Activated CD4-positive, alpha-beta T cell treated with anti-CD3 and anti-CD28 coated beads, Interleukin-2, amount 10 ng/mL, durations not matched to agents 24 days and 14 days (primary cell): ENCODE measurements at places on chromosomes 7 and 10.

DNA sequence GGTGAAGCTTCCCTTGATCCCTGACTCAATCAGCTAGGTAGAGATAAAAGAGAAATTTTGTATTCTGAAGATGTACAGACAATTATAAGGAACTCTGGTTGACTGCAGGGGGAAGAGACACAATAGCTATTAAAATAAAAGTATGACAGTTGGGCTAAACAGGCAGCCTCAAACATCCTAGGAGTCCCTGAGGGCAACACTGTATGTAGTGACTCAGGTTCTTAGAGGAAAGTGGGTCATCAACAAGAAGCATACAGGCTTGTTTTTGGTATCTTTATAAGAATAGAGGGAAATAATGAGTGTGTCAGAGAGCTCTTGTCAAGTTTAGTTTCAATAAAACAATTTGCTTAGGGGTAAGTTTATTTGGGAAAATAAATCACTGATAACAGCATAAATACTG is 150.3 kb downstream of the AUTS2 start:
- DNase-seq, result no peak

- no peak for DNase-seq
Measured at GRCh38 chr10:63094405-63094804, 38.7 kb upstream of the NRBF2 start.

GRCh38 chr10:117284716-117285494 is 44.0 kb downstream of the SLC18A2 start:
- DNase-seq, result no peak

- DNase-seq, result no peak
Measured at GRCh38 chr10:88582411-88582805, 710 bp downstream of the RNLS start.

GRCh38 chr10:102113956-102114857 is 6.0 kb downstream of the LDB1 start:
- DNase-seq, result peak; percentile 74

- DNase-seq, result no peak
Measured at GRCh38 chr7:98456866-98457265, 56.0 kb upstream of the BAIAP2L1 start.

DNA sequence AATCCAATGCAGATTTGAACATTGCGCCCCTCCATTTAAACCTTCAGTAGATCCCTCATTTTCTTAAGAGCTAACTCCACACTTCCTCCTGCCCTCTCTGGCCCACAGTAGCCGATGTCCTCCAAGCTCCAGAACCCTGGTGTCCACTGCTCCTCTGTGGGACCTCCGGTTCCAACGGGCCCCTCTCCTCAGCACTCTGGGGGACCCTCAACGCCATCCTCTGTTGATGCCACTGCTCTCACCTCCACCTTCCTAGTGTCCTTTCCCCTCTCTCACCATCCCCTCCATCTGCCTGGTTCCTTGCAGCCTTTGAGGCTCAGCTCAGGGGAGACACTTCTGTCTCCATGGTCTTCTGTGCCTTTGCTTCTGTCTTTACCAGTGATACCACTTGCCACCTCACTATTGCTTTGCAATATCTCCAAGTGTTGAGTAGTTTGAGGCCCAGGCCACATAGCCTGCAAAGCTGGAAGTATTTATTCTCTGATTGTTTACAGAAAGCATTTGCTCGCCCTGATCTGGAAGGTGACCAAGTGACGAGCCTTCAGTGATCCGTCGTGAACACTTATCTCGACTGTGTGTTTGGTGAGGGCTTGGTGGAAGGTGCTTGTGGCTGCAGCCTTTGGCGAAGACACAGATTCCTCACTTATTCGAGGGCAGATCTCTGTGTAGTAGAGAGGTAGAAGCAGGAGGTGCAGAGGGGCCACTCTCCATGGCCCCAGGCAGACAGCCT is 104.8 kb upstream of the SHH start:
- no peak for DNase-seq

GRCh38 chr7:52799817-52800216 is 235.6 kb upstream of the POM121L12 start:
- DNase-seq, result no peak

GRCh38 chr7:41027428-41028115 is 675.3 kb downstream of the INHBA start:
- no peak for DNase-seq

DNA sequence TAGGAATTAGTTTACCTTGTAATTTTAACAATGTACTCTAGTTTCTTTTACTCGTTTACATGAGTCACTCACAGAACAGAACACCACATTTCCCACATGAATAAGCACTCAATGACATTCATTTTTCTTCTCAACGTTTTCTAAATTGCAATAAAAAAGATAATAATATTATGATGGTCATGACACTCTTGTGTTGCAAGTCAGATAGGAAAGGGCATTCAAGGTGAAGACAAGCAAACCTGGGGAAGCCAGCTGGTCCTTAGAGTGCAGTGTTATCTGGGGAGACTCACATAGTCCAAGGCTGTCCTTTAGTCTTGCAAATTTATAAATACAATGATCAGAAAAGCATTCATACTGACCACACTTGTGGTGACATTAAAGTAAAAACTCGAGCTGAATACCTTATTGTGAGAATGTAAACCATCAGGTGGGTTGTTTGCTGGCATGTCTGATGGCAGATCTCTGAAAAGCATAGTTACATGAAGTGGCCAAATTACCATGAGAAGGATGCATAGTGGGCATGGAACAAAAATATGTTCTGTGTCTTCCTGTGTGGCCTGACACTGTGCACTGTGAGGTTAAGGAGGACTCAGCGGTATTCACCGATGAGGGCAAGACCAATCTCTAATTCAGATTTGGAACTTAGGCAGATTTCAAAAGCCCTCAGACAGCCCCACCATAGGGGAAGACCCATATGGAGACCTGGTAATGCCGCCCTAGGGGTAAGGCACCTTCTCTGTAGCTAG is 158.9 kb upstream of the ASAH2 start:
- no peak for DNase-seq

DNA sequence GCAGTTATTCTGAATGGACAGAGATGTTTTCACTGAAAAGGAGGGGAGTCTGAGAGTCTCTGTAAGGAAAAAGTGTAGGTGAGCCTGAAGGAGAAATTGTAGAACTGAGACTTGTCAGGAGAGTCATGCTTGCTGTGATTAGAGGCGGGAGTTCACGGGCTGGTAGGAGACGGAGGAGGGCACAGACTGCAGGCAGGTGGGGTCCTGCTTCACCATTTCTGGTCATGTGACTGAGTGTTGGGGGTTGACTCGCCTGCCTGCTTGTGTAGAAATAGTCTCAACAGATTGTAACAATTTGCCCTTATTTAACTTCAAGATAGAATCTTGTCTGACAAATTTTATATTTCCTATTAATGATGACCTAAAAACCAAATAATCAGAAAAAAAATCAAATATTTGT is 70.3 kb downstream of the OGDH start:
- no peak for DNase-seq

DNA sequence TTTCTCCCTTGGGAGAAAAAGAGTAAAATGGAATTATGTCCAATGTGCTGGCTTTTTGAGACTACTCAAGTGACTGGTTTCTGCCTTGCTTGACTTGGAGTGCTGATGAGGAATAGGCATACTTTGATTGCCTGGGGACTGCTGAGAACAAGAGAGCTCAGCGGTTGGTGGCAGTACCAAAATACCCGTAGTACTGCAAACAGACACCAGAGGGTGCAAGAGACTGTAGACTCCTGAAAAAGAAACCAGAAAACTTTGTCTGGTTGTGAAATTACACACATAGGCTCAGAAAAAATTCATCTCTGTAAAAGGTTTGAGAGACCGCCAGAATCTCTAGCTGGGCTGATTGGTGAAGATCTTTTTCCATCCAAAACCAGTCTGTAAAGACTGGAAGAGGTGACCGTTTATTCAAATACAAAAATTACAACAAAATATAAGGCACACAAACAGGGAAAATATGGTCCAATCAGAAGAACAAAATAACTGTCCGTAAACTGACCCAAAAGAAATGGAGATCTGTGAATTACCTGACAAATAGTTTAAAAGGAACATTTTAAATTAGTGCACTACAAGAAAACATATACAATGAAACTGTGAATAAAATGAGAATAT is 18.5 kb downstream of the BICC1 start:
- peak; percentile 86 for DNase-seq

GRCh38 chr7:115476671-115477181 is 553.8 kb downstream of the TFEC start:
- no peak for DNase-seq

DNA sequence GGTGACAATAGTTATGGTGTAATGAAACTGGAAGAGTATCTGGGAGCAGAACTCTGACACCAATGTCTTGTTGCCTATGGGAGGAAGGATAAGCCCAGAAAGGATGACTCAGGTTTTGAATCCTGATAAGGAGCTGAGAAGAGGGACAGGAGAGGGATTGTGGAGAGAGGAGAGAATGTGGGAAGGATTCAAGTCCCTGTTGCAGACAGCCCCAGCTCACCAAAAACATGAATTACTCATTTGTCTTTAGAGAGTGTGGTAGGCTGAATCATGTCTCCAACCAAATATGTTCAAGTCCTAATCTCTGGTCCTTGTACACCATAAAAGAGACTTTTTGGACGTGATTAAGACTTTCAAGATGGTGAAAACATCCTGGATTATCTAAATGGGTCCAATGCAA is 206.9 kb upstream of the PHYHIPL start:
- DNase-seq, result no peak

DNA sequence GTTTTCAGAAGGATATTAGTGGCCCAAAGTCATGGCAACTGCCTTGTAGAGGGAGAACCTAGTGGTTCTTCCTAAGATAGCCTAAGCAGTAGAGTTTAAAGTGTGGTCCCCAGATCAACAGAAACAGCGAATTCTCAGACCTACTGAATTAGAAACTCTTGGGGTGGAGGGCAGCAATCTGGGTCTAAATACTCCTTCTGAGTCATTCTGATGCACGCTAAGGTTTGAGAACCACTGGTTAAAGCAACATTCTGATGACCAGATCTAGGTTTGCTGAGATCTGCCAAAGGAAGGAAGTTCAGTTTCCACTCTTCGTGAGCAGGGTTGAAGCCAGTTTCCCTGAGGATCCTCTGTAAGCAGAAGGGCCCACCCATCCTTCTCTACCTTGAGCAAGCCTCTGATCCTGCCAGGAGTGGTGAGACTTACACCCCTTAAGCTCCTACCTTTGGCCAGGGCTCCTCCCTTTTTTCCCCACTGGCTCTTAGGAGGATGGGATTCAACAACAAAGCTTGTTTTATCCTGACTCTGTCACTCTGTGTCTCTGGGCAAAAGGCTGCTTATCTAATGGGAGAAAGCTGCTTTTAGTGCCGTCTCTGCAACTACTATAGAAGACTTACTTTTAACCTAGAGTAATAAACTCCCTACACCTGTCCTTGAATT is 26.8 kb upstream of the TRUB1 start:
- no peak for DNase-seq

GRCh38 chr7:128420773-128421172 is 11.0 kb upstream of the IMPDH1 start:
- DNase-seq, result no peak

DNA sequence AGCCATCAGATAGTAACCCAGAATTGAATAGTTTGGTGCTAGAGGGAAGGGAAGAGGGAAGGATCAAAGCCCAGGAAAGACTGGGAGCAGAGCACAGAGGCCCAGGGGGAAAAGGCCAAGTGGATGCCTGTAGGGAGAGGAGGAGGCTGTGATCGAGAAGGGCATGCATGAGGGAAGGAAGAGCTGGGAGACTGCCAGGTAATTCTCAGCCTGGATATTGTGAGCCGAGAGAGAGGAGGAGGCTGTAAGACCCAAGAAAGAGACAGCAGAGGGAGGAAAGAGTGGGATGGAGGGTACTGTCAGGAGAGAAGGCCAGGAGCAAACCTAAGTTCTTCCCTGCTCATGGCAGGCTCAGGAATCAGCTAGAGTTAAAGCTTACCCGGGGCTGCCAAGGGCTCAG is 178.2 kb downstream of the CCDC3 start:
- no peak for DNase-seq

DNA sequence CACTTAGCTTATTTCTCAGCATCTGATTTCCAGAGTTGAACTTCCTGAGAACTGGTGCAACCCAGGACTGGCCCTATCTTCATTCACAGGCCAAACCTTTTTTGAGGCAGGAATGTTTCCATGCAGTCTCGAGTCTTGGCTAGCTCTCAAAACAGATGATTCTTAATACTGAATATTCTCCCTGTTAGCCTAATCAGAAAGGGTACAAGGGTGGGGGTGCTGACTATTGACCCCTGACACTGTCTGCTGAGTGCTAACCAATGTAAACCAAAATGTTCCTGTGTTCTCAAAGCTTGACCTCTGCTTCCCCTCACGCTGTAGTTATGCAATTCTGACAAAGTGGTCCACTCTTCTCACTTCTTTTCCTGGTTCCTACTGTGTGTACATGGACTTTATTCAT is 25.3 kb downstream of the VWDE start:
- DNase-seq, result no peak

GRCh38 chr7:123303926-123304325 is 104.2 kb upstream of the SLC13A1 start:
- DNase-seq, result no peak

GRCh38 chr10:33521062-33521461 is 186.6 kb upstream of the NRP1 start:
- DNase-seq, result no peak

- DNase-seq, result no peak
Measured at GRCh38 chr10:132097609-132098377, 32.0 kb downstream of the JAKMIP3 start.

GRCh38 chr10:3472287-3473051 is 299.9 kb upstream of the PITRM1 start:
- DNase-seq, result peak; percentile 66

- DNase-seq, result no peak
Measured at GRCh38 chr10:114723991-114724715, 66.1 kb upstream of the ABLIM1 start.

DNA sequence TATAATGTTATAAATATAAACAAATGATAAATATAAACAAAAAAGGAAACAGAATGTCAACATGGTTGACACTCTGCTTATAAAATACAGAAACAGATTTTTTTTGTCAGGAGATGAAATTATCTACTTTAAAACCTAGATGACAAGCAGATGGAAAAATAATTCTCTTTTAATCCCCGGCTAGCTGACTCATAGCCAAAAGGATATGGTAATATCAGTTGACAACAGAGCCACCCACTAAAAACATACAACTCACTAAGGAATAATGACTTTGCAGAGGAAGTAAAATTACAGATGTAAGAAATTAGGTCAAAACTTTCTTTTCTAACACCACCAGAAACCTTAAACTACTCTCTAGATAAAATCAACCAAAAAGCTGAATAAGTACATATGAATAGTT is 131.1 kb upstream of the ABCB5 start:
- no peak for DNase-seq

DNA sequence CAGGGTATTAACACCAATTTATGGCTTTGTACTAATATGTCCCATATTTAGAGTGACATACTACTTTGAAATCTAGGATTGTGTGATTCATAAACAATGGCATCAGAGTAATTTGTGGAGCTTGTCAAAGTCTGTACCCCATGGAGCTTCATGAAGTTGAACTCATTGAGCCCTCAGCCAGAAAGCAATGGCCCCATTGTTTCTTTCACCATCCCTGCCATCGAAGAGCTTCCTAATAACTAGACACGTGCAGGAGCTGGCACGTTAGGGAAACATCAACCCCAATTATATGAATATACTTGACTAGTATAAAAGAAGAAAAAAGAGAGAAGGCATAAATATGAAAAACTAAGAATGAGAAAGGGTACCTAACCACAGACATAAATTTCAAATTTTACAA is 206.6 kb downstream of the CXCL12 start:
- DNase-seq, result no peak
